ENCODE measurements at places on chromosomes 1 and 21. TPM values are rescaled to one million over a fixed set of nuclear protein-coding genes. Genes with fewer than 3 reads are reported as not detected.
A peak's percentile ranks its signal among the peaks of the same experiment; 100 is the strongest.

GRCh38 chr1:52590266-52590665 is 11.9 kb upstream of the GPX7 start:
- no peak for DNase-seq

DNA sequence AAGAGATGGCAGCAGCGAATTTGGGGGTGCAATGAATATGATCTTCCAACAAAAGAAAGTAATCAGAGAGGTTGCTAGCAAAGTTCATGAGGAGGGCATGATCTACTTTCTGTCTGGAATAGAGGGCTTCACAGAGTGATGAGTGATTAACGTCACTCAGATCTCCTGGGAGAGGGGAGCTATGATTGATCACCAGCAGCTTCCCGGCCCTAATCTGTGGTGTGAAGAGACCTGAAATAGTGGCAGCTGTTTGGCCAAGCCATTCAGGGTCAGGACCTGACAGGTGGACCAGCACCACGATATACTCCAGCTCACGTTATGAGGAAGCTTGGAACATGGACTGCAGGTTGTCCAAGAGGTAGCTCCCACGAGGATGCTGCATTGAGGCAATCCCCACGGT is 19.9 kb upstream of the TMEM183A start:
- no peak for DNase-seq

GRCh38 chr21:39048064-39048463 is 135.2 kb downstream of the PSMG1 start:
- no peak for DNase-seq

The VPS13D gene
- 28.6 TPM for total RNA-seq

- DNase-seq: no peak
Measured at GRCh38 chr1:153324912-153325311, 12.2 kb upstream of the PGLYRP3 start.

- no peak for DNase-seq
Measured at GRCh38 chr21:46000182-46000730, 18.7 kb downstream of the COL6A1 start.

DNA sequence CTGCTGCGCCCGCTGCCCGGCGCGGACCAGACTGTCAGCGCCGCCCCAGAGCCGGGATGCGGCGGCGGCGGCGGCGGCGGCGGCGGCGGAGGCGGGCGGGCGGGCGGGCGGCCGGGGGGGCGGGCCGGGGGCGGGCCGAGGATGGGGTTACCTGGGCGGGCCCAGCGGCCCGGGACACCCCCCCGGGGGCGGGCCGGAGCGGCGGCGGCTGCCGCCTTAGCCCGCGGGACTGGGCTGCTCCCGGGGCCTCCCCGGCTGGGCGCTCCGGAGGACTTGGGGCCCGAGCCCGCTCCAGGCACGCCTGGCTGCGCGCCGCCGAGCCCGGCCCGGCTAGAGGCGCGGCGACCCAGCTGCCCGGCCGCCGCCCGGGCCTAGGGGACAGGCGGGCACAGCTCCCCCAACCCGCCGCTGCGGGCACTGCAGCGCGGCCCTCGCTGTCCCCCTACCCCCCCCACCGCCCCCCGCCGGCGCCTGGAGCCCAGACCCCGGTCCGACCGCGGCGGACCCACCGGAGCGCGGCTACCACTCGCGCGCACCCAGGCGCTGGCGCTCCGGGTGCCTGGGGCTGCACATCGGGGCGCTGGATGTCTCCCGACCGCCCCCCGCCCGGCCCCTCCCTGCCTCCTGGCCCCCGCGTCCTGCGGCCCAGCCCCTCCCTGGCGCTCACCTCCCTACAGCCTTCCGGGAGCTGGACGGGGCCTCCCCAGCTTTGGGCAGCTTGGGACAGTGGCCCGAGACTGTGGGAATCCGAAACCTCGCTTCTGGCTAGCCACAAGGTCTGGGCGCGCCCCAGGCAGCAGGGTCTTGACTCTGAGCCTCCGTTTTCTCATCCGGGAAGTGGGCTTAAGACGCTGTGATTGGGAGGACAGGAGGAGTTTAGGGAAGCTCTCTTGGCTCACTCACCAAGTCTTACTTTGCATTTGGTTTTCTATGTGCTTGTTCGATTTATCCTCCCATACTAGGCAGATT is at the start of gene WNT4:
Gene WNT4 (minus strand): TSS at position 33 of the 969 bp plus-strand sequence. CDS start 175 bp downstream, outside the sequence.
- no peak for DNase-seq

- no peak for DNase-seq
Measured at GRCh38 chr1:22350924-22351767, 100.5 kb upstream of the ZBTB40 start.

The ENAH gene
- total RNA-seq: 0.14 TPM

- no peak for DNase-seq
Measured at GRCh38 chr1:11948822-11949458, 14.4 kb downstream of the PLOD1 start.

DNA sequence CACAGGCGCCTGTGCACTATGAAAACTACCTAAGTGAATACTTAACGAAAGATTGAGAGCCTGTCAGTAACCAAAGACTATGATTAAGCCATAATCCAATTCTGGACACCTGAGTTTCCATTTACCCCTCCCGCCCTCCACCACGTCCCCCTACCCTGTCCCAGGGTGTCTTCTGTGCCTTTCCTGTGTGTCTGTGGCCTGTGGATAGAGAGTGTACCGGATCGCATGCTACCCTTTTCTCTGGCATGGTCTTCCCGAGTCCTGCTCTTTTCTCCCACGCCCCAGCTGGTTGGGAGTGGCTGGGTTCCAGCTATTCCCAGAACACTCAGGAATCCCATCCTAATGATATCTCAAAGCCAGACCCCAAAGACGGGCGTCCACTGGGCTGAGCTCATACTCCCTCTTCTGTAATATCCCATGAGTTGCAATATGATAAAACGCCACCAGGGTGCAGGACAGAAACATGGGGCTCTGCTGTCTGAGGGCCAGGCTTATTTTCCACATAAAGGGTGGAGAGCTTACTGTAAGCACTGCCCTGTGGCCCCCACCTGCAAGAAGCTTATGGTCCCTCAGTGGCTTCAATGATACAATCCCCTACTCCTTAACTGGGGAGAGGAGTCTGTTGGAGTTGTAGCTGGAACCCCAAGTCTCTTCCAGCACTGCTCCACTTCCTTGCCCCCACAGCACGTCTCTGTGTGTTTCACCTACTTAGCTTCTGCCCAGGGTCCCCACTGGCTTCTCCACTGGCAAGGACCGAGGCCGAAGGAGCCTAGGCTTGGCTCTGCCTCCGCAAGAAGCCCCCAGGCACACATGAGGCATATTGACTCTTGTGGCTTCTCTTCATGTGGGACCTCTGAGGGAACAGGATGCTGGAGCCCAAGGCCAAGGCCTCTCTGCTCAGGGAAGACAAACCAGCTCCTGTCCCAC is 17.6 kb upstream of the ALX3 start:
- peak; percentile 27 for DNase-seq

The ADAM30 gene
- not detected for total RNA-seq

The PPIAL4G gene
- 0.05 TPM for total RNA-seq

The RNASEL gene
- total RNA-seq: 3.6 TPM

DNA sequence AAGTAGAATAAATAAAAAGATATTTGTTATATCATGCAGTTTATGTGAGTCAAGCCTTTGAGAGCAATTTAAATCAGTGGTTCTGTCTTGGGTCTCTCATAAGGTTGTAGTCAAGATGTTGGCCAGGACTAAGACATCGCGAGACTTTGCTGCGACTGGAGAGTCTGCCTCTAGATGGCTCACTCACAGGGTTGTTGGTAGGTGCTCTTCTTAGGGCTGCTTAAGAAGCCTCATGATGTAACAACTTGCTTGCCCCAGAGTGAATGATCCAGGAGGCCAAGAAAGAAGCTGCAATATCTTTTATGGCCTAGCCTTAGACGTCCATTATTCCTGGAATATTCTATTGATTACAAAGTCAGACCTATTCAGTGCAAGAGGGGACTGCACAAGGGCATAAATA is 73.1 kb upstream of the CACHD1 start:
- no peak for DNase-seq

The YARS1 gene
- 172 TPM for total RNA-seq

DNA sequence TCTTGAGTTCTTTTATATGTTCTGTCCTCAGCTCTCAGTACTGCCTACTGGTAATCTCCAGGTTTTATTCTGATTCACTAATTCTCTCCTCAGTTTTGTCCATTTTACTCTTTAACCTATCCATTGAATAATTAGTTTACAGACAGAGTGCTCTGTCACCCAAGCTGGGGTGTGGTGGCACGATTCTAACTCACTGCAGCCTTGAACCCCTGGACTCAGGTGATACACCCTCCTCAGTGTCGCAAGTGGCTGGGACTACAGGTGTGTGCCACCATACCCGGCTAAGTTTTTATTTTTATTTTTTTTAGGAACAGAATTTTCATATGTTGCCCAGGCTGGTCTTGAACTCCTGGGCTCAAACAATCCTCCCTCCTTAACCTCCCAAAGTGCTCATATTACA is 14.0 kb downstream of the RAB4A start:
- no peak for DNase-seq

The SETDB1 gene
- total RNA-seq: 60.9 TPM

DNA sequence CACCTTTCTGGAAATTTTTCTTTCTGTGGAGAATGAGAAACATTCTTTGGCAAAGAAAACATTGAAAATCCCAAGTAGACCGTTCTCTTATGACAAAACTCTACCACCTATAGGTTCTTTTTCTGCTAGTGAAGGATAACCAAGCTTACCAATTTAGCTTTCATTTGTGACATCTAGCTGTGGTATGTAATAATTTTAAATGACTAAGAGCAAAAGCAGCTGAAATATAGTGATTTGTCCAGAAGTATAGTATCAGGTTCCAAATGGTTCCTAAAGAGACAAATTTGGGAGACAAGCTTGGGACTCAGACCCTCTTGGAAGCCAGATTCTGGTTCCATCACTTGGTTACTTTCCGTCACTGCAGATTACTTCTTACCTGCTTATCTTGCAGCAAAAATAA is 24.4 kb downstream of the FUBP1 start:
- DNase-seq: no peak

DNA sequence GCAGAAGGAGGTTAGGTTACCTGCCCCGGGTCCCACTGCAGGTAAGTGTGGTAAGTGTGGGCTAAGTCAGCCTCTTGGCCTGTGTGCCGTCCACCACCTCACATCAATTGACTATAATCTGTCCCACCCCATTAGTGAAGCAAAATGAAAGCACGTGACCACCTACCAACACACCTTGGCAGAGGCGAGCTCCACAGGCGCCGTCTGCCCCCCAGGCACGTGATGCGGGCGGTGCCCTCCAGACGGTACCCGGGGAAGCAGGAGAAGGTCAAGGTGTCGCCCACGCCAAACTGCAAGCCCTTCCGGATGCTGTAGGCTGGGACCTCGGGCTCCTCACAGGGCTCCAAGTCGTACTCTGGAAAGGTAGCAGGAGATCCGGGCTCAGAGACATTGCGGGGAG is 149.5 kb upstream of the HMGB4 start:
- DNase-seq: no peak

The CBS gene
- total RNA-seq: 49.0 TPM

DNA sequence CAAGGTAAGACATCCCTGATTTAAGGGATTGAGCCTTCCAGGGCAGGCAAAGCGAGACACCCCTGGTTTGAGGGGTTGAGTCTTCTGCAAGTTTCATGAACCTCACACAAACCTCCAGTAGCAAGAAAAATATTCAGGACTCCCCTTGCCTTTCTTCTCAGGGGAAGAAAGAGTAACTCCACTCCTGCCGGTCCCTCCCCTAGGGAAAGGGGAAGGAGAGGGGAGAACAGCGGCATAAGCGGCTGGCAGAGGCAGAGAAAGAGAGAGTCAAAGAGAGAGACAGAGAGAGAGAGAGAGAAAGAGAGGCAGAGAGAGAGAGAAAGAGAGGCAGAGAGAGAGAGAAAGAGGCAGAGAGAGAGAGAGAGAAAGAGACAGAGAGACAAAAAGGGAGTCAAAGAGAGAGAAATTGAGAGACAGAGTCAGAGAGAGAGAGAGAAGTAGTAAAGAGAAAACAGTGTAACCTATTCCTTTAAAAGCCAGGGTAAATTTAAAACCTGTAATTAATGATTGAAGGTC is 29.5 kb upstream of the CBR3 start:
- DNase-seq: no peak

DNA sequence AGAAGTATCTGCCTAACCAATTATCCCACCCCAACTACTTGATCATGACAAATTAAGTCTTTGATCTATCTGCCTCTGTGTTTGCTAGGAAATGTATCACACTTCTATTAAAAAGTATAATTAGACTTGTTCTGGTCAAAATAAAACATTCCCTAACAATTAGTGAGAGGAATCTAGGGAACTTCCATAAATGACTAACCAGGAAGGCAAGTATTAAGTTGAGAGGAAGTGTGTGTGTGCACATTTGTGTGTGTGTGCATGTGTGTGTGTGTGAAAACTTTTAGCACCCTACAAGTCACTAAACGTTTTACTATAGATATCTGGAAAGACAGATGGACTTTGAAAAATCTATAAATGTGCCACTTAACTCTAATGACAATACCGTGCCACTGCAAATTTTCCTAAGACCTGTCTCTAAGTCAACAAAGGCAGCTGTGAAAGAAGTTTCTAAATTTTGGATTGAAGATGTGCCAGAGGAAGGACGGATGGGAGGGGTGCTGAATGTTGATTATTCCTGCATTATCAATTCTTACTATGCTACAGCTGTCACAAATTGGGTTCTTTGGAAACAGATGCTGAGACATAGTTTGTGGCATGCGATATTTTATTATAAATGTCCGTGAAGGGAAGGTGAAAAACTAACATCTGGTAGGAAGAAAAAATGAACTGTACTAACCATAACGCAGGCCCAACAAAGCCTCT is 567.1 kb downstream of the PTPRC start:
- DNase-seq: no peak

The ARTN gene
- total RNA-seq: 0.39 TPM

GRCh38 chr1:67350783-67351182 is 43.1 kb downstream of the IL12RB2 start:
- DNase-seq: no peak

The SPRR4 gene
- total RNA-seq: not detected

DNA sequence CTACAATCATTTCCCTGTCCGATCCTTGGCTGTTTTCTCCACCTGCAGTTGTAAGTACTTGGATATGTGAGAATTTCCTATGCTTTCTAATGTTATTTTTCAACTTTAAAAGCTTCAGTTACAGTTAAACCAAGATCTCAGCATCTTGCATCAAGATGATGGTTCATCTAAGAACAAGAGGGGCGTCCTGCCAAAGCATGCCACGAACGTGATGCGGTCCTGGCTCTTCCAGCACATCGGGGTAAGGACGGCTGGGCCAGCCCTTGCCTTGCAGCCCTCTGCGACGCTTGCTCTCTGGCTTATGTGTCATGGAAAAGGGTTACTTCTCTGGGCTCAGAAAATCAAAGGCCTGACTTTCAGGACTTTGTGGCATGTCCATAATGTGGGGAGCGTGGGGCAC is 46.8 kb downstream of the PKNOX1 start:
- DNase-seq: no peak

GRCh38 chr1:3581296-3582036 is 29.8 kb downstream of the MEGF6 start:
- DNase-seq: no peak

GRCh38 chr1:234396871-234397270 is 23.6 kb downstream of the COA6 start:
- DNase-seq: no peak

- no peak for DNase-seq
Measured at GRCh38 chr1:168561989-168562388, 14.4 kb upstream of the XCL1 start.

DNA sequence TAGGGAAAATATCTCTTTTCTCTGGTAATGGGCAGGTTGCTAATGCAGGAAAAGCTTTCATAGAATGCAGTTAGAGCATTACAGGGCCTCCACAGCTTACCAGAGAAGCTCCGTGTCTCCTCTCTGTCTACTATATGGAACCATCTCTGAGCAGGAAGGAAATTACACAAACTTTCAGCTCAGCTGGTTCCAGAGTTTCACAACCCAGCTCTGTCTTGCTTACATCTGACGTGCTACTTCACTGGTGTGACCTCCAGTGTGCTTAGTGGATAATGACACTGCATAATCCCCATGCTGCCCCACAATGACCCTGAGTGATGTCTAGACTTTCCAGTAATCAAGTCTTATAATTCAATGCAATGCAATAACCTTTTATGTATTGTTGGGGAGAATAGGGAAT is 4.3 kb upstream of the FGGY start:
- no peak for DNase-seq

The GOLT1A gene
- 0.21 TPM for total RNA-seq

Measured in activated T-helper 2 cell treated with anti-CD3 and anti-CD28 coated beads, Interferon-gamma antibody, Interleukin-2, Interleukin-4, amounts not matched to agents 10 μg/mL and 5 μg/mL and 100 μg/mL, durations not matched to agents 14 hours and 24 hours and 36 hours (primary cell).